ENCODE measurements at places on chromosomes 6 and 20.

- no peak for DNase-seq
These were observed 860 bp upstream of the TMEM14C start for GRCh38 chr6:10721850-10722569.

GRCh38 chr6:33880766-33881165 lies 77.0 kb upstream of the MLN start:
- DNase-seq: no peak

DNA sequence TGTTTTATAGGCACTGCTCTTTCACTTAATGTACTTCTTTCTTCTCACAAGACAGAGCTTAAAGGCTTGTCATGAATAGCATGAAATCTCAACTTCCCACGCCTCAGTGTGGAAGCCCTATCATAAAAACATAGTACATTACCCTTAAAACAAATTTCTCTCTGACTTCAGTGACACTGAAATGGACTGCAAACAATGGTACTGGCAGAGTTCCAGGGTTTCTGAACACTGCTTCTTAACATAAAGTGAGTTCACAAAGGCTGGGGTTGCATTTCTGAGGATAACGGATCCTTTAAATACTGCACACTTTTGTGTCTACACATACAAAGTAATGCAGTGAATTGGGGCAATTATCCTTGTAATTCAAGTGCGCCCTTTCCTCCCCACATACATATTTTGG lies 32.3 kb upstream of the PLEKHG1 start:
- DNase-seq: no peak

DNA sequence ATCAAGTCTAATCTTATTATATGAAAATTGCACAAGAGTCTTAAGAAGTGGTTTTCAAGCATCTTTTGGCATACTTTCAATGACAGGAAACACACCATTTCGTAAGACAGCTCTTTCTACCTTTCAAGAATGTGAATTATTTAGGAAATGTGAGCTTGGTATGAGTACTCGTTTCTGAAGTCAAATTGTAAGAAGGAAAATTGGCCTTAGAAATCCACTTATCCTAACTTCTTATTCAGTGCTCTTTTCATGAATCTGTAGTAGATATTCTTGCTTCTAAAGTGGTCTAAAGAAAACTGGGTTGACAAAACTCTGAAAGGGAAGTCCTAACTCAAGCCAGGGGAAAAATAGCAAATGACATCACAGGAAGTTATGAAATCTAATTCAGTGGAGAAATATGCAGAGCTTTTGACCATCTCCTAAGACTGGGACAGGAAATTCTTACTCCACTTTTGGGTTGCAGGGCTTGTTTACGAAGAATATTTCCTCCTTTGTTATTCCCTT lies 38.5 kb upstream of the OGFRL1 start:
- no peak for DNase-seq

DNA sequence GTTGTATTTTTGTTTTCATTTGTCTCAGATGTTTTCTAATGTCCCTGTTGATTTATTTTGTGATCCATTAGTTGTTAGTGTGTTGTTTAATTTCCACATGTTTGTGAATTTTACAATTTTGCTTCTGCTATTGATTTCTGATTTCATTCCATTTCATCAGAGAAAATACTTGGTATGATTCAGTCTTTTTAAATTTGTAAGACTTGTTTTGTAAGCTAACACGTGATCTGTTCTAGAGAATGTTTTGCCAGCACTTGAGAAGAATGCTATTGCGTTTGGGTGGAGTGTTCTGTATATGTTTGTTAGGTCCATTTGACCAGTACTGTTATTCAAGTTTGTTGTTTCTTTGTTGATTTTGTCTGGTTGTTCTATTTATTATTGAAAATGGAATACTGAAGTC lies 53.9 kb downstream of the KIZ start:
- DNase-seq: no peak

- DNase-seq: no peak
These were observed 222.7 kb upstream of the NOX3 start for GRCh38 chr6:155678361-155678760.

GRCh38 chr6:100257793-100258395 lies 206.8 kb downstream of the SIM1 start:
- no peak for DNase-seq

- no peak for DNase-seq
These were observed 140.9 kb downstream of the THBS2 start for GRCh38 chr6:169112483-169113320.

GRCh38 chr20:53129563-53129962 lies 157.4 kb downstream of the TSHZ2 start:
- no peak for DNase-seq

DNA sequence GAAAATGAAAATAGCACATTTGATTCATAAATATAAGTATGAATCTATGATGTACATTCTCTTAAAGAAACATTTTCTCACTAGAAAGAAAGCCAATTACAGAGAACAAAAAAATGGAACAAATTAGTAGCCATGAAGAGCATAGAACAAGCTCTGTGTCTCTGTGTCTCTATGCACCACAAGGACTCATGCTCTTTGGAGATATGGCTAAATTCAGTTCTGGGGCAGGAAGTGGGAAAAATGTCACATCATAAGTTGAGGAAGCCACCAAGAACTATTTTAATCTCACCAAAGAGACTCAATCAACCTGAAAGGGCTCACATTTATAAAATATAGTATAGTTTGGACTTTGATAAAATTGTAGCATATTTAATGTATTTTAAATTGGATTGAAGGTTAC lies 1259.8 kb upstream of the GJE1 start:
- DNase-seq: no peak

- DNase-seq: no peak
These were observed 3.0 kb upstream of the MBOAT1 start for GRCh38 chr6:20215310-20215709.

DNA sequence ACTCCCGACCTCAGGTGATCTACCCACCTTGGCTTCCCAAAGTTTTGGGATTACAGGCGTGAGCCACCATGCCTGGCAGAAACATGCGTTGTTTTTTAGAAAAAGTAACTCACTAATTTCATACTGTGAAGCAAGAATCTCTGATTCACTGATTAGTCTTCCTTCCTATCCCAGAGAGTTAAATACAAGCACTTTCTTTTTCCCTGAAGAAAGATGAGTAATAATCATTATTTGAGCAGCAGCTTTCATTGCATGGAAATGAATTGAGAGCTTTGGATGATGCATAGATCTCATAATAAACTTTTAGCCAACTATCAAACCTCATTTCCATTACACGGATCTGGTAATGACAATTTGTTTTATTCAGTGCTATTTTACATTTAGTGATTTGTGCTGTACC lies 892.5 kb upstream of the EYS start:
- DNase-seq: no peak

GRCh38 chr6:4289770-4290320 lies 154.5 kb upstream of the ECI2 start:
- no peak for DNase-seq

DNA sequence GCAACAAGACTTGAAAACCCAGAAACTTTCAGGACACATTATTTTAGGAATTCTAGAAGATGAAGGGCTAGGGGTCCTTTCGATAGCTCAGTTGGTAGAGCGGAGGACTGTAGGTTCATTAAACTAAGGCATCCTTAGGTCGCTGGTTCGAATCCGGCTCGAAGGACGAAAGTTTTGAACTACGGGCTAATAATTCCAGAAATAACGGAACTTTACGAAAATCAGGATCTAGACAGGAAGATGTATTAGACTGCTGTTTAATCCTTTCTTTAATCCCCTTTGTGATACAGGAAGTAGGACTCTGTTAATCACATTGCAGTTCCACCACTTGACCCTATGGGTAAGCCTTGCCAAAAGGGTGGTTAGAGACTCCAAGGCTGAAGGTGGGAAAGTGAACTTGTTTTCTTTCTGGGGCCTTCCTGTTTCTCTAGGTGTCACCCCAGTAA lies 21.2 kb upstream of the ABT1 start:
- DNase-seq: no peak

DNA sequence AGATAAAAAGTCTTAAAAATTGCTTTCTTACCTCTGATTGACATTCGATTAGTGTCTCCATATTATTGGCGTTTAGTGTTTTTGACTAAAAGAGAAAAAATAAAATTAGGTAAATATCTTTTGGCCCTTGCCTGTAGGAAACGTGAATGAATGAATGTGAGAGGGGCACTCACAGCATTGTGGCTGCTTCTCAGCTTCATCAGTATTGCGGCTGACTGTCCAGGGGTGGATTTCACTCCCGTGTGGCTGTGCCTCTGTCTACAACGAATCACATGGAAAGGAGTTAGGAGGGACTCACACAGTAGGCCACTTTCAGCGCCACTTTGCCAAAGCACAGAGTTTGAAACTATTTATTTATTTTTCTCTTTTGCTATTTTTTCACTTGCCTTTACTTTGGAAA lies 844 bp downstream of the TAGAP start:
- no peak for DNase-seq

GRCh38 chr20:41082306-41082705 lies 53.7 kb downstream of the TOP1 start:
- no peak for DNase-seq

GRCh38 chr6:34571388-34571787 lies 15.3 kb upstream of the SPDEF start:
- DNase-seq: no peak

Data from T-cell (primary cell).